Right atrium auricular region (tissue), 2 donors: ENCODE measurements at places on chromosomes 5 and 9. TPM values are rescaled to one million over a fixed set of nuclear protein-coding genes. Genes with fewer than 3 reads are reported as not detected.

The PCDHB5 gene
- total RNA-seq, result 4.3 TPM

The CENPK gene
- total RNA-seq, result not detected

The GPR150 gene
- not detected for total RNA-seq

The LURAP1L gene
- total RNA-seq, result 2.7 TPM

The PLCXD3 gene
- total RNA-seq, result 44.5 TPM

The CACFD1 gene
- total RNA-seq, result 12.4 TPM

The GALNT10 gene
- total RNA-seq, result 13.2 TPM

The FBXW11 gene
- total RNA-seq, result 81.7 TPM

The GLRX gene
- total RNA-seq, result 151 TPM

The PHF24 gene
- total RNA-seq, result not detected

The HTR1A gene
- not detected for total RNA-seq

The FOXD4 gene
- not detected for total RNA-seq

DNA sequence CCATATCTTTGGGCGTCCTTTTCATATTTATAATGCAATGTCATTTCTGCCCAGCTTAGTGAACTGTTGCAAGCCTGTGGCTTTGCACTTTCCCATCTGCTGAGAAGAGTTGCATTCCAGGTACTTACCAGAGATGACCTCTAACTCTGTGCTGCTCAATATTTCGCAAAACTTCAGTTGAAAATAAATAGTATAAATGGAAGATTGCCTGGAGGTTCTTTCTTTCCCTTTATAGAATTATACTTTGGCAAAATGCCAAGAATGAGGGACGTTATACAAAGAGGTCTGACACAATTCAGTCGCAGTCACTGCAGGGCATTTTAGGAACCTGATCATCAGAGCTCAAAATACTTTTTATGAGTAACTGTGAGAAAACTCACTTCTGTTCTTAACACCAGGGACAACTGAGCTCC, 18.9 kb upstream of the VLDLR start:
- H3K36me3 ChIP-seq, result no peaks in the 10 kb centered on the region
- no peak overlapping the region for H3K4me3 ChIP-seq
- no peaks in the 10 kb centered on the region for H3K4me1 ChIP-seq

GRCh38 chr5:14097998-14098471, 45.1 kb upstream of the TRIO start:
- H3K4me3 ChIP-seq, result no peak overlapping the region
- H3K4me1 ChIP-seq, result no peaks in the 10 kb centered on the region
- no peaks in the 10 kb centered on the region for H3K36me3 ChIP-seq
- no peak for DNase-seq
- H3K27me3 ChIP-seq, result no peaks in the 10 kb centered on the region

GRCh38 chr9:135523521-135524129, 2.4 kb downstream of the LCN1 start:
- H3K27ac ChIP-seq, result no peak overlapping the region
- DNase-seq, result no peak
- no peaks in the 10 kb centered on the region for H3K27me3 ChIP-seq
- no peaks in the 10 kb centered on the region for H3K36me3 ChIP-seq
- H3K4me1 ChIP-seq, result no peaks in the 10 kb centered on the region
- H3K4me3 ChIP-seq, result no peak overlapping the region

GRCh38 chr9:11500780-11501179, 888.0 kb upstream of the PTPRD start:
- no peak for DNase-seq
- no peak overlapping the region for H3K27ac ChIP-seq
- H3K27me3 ChIP-seq, result no peaks in the 10 kb centered on the region
- no peaks in the 10 kb centered on the region for H3K36me3 ChIP-seq
- H3K4me1 ChIP-seq, result no peaks in the 10 kb centered on the region

GRCh38 chr5:179680780-179681401, at the start of gene CBY3:
Gene CBY3 (minus strand): TSS chr5:179681034. CDS start chr5:179680918, 116 bp downstream.
- no peak for DNase-seq
- H3K36me3 ChIP-seq, result no peaks in the 10 kb centered on the region
- no peaks in the 10 kb centered on the region for H3K27me3 ChIP-seq
- no peaks in the 10 kb centered on the region for H3K4me1 ChIP-seq
- H3K4me3 ChIP-seq, result no peak within 1 kb of the TSS

DNA sequence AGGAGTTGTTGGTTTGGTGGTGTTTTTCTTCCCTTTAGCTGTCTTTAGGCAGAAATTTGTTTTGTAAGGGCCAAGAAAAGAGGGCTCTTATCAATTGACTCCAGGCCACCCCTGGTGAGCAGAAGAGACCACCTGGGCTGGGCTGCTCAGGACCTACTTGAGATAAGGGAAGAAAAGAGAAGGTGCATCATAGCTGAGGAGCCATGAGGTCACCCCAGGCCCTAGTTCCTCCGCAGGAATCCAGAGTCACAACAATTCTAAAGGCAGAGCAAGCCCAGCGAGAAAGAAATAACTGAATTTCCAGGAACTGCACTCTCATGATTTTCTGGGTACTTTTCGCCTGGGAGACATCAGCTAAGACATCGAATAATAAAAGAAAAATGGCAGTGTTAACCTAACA, 34.9 kb downstream of the RFK start:
- H3K4me1 ChIP-seq, result no peaks in the 10 kb centered on the region
- no peak overlapping the region for H3K27ac ChIP-seq
- no peaks in the 10 kb centered on the region for H3K36me3 ChIP-seq
- no peak for DNase-seq
- no peak overlapping the region for H3K4me3 ChIP-seq

DNA sequence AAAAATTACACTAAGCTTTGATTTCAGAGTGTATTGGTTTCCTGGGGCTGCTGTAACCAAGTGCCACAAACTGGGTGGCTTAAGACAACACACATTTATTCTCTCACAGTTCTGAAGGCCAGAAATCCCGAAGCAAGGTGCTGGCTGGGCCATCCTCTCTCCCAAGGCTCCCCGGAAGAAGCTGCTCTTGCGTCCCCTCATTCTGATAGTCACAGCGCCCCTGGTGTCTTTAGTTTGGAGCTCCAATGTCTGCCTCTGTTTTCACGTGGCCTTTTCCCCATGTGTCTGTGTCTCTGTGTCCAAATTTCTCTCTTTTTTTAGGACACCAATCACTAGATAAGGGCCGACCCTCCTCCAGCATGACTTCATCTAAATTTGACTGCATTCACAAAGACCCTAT, 56.7 kb downstream of the ROPN1L start:
- H3K27ac ChIP-seq, result no peak overlapping the region
- H3K4me1 ChIP-seq, result no peaks in the 10 kb centered on the region
- H3K4me3 ChIP-seq, result no peak overlapping the region
- H3K27me3 ChIP-seq, result no peaks in the 10 kb centered on the region
- H3K36me3 ChIP-seq, result no peaks in the 10 kb centered on the region

- H3K27me3 ChIP-seq, result no peaks in the 10 kb centered on the region
- H3K4me1 ChIP-seq, result no peaks in the 10 kb centered on the region
- H3K27ac ChIP-seq, result no peak overlapping the region
- H3K4me3 ChIP-seq, result no peak overlapping the region
Measured at GRCh38 chr9:34072410-34072809, 23.7 kb upstream of the UBAP2 start.

DNA sequence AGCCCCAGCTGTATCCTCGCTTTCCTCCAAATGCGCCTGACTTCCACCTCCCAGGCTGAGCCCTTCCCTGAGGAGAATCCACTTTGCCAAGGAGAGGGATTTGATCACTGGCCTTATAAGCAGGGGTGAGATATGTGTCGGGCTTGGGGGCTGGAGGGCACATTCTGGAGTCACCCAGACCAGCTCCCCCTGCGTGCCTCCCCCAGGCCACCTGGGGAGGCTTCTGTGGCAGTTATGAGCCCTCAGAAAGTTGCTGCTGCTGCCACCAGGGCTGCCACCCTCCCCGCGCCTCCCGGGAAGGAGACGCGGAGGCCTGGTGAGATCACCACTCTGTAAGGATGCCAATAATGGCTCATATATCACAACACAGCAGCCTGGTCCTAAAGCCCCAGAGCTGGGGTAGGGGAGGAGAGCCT, 211.5 kb downstream of the PAPPA start:
- peak; percentile 64 for DNase-seq
- no peak overlapping the region for H3K4me3 ChIP-seq
- no peaks in the 10 kb centered on the region for H3K36me3 ChIP-seq
- H3K4me1 ChIP-seq, result peaks cover 14% of the 10 kb centered on the region

GRCh38 chr5:27026801-27027200, 11.6 kb downstream of the CDH9 start:
- H3K36me3 ChIP-seq, result no peaks in the 10 kb centered on the region
- H3K4me3 ChIP-seq, result no peak overlapping the region
- no peak for DNase-seq
- no peaks in the 10 kb centered on the region for H3K27me3 ChIP-seq

- H3K27me3 ChIP-seq, result no peaks in the 10 kb centered on the region
- no peaks in the 10 kb centered on the region for H3K4me1 ChIP-seq
- no peaks in the 10 kb centered on the region for H3K36me3 ChIP-seq
- DNase-seq, result no peak
- H3K4me3 ChIP-seq, result no peak overlapping the region
Measured at GRCh38 chr5:61569353-61569752, 237.3 kb downstream of the ZSWIM6 start.
